ENCODE measurements at places on chromosomes 2 and 18.

DNA sequence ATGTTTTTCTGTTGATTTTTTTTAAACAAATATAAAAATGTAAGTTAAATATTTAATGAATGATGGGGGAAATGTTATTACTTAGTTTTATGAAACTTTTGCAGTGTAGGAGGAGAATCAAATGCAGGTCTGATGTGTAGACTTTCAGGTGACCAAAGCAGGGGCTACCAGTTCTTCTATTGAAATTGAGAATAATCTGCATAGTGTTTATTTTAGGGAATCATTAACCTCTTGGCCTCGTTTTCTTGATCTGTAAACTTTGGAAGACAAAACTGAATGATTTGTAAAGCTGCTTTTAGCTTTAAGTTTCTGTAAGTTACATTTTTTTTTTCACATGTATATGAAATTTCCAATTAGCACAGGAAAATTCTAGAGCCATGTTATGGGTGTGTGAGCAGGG lies 99.2 kb downstream of the R3HDM1 start:
- DNase-seq, result no peak

DNA sequence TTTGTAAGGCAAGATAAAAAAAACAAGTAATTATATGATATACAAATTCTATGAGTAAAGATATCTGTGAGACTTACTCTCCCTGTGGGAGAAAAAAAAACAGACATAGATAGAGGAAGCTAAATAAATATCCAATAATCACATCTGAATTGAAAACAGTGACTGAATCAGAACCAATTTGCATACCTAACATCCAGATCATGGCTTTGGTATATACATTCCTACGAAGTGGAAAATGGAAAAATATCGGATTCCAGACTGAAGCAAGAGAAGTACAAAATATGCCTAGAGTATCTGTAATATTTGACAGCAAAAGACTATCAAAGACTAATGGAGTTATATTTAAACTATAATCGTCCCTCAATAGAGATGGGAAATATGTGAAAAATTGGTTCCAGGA lies 1108.1 kb upstream of the CHAC2 start:
- DNase-seq, result no peak

GRCh38 chr2:216984937-216985336 lies 125.1 kb upstream of the TNP1 start:
- no peak for DNase-seq

- no peak for DNase-seq
These were observed 11.4 kb upstream of the NPAS2 start for GRCh38 chr2:100808582-100808981.

DNA sequence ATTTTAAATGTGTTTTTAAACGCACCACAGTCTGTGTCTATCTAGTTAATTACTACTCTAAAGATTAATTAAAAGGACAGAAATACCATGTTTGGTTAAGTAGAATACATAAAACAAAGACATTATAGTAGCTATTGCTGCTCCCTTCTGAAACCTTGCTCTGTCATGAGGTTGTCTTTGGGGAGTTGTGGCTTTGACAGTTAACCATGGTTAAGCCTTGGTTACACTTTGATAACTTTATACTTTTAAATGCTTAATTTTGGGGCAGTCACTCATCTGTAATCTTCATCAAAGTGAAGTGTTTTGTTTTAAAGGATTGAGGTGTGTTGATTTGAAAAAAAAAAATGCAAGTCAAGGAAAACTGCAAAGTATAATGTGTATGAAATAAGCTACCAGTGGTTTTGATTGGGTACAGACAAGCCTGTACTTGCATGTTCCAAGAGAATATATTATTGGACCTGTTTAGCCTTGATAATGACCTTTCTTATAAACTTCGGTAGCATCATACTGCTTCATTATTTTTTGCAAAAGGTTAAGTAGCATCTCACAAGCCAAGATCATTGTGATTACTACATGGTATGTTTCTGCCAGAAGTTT lies 29.8 kb upstream of the TBR1 start:
- no peak for DNase-seq

GRCh38 chr2:219273937-219274336 lies 5.2 kb upstream of the DNAJB2 start:
- DNase-seq, result no peak

DNA sequence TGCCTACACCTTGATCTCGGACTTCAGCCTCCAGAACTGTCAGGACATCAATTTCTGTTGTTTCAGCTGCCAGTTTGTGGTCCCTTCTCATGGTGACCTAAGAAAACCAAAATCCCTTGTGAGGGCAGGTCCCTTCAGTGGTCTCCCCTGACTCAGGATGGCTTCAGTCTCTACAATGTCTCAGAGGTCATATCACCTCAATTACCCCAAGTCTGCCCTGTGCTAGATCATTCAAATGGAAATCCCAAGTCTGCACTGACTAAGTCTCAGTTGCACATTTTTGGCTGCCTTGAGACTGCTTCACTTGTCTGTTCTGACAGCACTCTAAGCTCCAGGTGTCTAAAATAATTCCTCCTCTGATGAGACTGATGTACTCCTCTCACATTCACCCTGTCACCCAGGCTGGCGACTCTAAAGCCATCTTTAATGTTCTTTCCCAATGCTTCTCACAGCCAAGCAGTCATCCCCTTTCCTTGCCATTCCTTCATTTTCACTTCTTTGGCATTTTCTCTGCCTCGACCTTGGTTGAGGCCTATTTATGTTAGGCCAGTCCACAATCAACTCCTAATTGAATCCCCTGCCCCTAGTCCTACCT lies 470.8 kb downstream of the DLGAP1 start:
- no peak for DNase-seq

- DNase-seq, result no peak
These were observed 90.4 kb upstream of the RBMS1 start for GRCh38 chr2:160583813-160584537.

- DNase-seq, result no peak
These were observed 36.8 kb downstream of the CPS1 start for GRCh38 chr2:210593166-210593565.

GRCh38 chr2:111226876-111227700 lies 106.4 kb downstream of the BCL2L11 start:
- DNase-seq, result no peak

GRCh38 chr2:240308111-240308651 lies 127.3 kb upstream of the GPC1 start:
- DNase-seq, result no peak

DNA sequence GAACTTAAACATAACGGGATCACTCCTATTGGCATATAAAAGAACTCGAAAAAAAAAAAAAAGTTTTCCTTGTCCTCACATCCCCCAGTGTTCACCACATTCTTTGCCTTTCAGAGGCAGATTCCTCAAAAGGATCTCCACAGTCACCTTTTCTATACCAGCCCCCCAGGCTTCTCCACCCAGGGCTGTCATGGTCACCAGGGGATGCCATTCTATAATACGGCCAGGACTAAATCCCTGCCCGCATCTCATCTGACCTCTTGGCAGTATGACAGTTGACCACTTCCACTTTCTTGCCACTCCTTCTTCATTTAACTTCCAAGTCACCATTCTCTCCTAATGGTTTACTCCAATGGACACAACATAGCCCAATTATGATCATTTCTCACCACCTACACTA lies 29.3 kb downstream of the SOS1 start:
- no peak for DNase-seq

DNA sequence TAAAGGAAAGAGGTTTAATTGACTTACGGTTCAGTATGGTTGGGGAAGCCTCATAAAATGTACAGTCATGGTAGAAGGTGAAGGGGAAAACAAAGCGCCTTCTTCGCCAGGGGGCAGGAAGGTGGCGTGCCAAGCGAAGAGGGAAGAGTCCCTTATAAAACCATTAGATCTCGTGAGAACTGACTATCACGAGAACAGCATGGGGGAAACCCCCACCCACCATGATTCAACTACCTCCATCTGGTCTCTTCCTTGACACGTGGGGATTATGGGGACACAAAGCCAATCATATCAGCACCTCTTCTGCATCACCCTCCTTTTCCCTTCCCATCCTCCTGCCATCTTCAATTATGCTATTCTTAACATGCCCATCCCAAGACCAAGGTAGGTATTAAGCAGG lies 29.9 kb upstream of the TANK start:
- DNase-seq, result no peak

DNA sequence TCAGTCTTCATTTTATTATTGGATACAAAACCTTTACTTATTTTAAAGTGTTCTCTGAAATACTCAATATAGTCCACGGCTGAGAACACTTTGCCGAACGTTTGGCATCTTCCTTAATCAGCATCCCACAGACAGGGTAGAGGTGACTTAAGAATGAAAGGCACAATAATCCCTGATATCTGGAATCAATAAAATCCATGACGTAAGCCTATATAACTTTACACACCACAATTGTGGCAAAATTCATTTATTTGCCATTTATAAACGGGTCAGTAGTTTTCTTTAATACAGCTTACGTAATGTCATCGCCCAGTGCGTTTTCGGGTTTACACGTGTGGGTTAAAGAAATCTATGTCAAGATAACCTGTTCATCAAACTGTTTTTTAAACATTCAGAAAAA lies 1.3 kb downstream of the MGAT4A start:
- no peak for DNase-seq

DNA sequence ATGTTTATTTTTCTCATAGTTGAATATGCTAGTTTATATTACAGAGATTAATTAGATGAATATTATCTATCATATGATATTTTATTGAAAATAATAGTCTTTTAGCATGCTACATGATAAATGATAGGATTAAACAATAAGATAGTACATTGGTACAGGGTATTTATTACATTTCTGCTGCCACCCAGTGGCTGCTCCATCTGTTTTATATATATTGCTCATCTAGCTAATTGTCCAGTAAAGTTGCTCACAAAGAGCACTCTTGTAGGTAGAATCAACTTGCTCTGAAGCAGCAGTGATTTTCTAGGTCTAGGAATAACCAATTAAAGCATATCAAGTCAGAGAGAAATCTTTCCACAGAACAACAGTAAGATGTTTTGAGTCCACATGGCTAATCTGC lies 183.3 kb downstream of the ASXL3 start:
- no peak for DNase-seq

GRCh38 chr18:45482286-45482685 lies 133.0 kb upstream of the SLC14A2 start:
- no peak for DNase-seq

DNA sequence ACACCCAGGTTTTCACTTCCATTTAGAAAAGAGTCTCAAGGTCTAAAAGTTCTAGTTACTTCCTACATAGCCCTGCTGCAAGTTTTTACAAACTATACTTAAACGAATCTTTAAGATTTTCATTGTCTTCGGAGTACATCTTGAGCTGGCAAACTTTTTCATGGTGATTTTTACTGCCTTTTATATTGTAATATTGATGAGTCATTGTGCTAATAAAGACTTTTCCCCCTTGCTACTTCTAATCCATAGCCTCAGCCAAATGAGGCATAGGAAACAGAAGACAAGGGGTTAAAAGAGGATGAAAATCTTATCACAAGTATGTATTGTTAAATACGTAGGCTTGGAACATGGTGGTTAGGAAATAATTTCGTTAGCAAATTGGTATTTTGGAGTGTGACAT lies 4.1 kb downstream of the DPP10 start:
- DNase-seq, result no peak

GRCh38 chr2:171964308-171964707 lies 35.4 kb upstream of the METAP1D start:
- DNase-seq, result no peak

DNA sequence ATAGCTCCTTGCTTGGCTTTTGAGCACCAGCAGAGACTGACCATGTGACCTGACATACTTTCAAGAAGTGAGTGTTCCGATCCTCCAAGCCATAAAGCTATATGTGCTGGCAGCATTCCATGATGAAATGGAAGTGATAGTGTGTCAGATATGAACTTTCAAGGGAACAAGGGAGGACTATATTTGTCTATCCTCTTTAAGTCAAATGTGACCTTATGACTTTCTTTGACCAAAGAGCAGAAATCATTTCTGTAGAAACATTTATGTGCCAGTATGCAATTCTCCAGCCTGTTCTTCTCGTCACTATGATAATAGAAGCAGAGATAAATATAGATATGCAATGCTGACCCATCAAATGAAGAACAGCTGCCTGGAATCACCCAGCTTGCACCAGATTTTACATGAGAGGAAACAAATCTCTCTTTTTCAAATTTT lies 14.4 kb downstream of the HYCC2 start:
- no peak for DNase-seq

DNA sequence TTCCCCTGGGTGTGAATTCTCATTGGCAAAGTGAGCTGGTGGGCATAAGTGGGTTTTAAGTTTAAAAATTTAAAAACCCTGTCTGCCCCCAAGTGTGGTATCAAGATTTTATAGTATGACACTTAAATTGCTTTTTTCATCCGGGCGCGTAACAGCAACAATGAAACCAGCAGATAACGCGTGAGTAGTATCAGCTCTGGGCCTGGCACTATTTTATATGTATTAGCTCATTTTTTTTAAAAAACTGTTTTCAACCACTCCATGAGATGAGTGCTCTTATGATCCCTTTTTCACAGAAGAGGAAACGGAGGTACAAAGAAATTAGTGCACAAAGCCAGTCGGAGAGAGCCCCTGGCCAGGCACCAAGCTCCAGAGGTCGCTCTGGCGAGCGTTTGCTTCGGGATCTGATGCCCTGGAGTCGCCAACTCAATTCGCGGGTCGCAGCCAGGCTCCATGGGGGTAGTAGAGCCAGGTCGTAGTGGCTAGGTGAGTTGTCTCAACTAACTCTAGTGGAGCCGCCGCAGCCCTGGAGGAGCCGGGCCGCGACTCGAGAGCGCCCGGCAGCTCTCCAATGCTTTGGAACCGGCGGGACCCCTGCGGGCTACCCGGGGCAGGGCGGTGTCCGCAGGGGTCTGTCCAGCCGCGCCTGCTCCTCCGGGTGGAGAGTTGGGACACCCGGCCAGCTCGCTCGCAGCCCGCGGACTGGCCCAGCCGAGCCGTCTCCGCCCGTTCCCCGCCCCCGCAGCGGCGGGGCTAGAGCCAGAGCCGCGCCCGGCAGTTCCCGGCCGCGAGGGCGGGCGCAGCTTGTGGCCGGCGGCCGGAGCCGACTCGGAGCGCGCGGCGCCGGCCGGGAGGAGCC lies at the start of gene IL1R1:
TSS of gene IL1R1 (plus strand) at position 777 of the 859 bp plus-strand sequence. CDS start 14,979 bp downstream, outside the sequence.
- DNase-seq, result no peak

- DNase-seq, result no peak
These were observed 880.0 kb downstream of the LRRTM4 start for GRCh38 chr2:76642129-76642528.

DNA sequence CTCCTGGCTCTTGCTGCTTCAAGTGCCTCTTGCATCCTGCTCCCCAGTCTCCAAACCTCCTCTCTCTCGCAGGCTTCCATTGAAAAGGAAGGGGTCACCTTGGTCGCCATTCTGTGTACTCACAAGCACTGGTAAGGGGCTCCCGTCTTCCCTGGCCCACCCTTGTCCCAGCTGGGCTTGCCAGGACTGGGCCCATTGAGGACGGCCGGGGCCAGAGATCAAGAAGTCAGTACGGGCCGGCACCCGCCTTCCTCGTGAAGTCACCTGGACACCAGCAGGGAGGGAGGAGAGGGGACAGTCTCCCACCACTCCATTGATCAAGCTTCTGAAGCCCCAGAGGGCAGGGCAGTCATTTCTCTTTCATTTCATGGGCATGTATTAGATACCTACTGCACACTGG lies 16.0 kb upstream of the CATIP start:
- no peak for DNase-seq
